ENCODE measurements at places on chromosomes 11 and 22.

DNA sequence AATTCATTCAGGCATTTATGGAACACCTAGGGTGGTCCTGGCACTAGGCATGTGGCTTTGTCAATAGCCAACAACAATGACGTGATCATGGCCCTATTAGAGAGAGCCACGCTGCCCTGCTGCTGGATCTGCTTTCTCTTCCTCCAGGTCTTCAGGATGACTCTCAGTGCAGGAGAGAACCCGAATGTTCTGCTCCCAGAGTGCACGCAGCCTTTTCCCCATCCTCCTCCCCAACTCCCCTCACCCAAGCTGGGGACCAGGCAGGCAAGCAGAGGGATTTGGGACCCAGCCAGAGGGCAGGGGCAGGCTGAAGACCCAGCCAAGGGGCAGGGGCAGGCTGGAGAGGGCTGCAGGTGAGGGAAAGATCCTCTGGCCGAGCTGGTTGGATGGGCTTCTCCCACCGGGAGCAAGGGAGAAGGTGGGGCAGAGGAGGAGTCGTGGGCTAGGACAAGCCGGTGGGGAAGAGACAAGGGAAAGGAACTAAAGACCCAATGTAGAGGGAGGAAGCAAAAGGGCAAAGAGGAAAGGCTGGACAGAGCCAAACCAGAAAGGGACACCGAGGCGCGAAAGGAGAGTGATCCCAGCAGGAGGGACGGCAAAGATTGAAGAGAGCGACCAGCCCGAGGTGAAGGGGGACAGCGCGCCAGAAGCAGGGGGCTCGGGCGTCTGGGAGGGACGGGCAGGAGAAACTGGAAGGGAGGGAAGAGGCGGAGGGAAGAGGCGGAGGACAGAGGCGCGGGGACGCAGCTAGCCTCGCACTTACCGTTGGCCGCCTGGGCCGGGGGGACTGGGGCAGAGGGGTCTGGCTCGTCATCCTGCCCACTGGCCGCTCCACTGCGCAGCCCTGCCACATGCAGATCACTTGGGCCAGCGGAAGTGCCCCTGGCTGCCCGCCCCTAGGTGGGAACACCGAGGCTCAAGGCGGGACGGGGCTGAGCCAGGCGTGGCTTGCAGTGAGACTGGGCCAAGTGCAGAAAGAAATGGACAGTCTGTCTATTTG, at the start of gene KCTD14:
Gene KCTD14 (minus strand): TSS at position 880 of the 1,000 bp plus-strand sequence. CDS start 27 bp downstream, at position 853.
- H3K4me1 ChIP-seq: peaks cover 20% of the 10 kb centered on the region
- no peak for DNase-seq
- peak within 1 kb of the TSS; percentile 54 for H3K27ac ChIP-seq
- H3K27me3 ChIP-seq: no peaks in the 10 kb centered on the region
- H3K4me3 ChIP-seq: peak within 1 kb of the TSS; percentile 74
- no peaks in the 10 kb centered on the region for H3K36me3 ChIP-seq

GRCh38 chr22:47548953-47549740, 786.7 kb downstream of the TBC1D22A start:
- no peak overlapping the region for H3K27ac ChIP-seq
- H3K4me3 ChIP-seq: no peak overlapping the region
- H3K4me1 ChIP-seq: no peaks in the 10 kb centered on the region

DNA sequence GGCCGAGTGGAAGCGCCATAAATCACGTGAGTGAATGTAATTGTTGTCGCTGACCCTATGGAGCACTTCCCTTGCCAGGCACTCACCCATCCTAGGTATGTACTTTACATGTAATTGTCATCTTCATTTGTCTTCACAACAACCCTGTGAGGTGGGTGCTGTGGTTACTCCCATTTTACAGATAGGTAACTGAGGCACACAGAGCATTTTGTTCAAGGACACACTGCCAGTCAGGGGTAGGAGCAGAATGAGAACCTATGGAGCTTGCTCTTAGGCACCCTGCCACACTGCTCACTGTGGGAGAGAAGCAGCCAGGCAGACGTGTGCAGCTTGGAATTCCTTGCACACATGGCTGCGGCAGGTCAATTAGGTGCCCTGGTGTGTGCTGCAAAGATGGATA, 785 bp upstream of the EFCAB6 start:
- H3K4me3 ChIP-seq: peak overlapping the region; percentile 60
- H3K4me1 ChIP-seq: peaks cover 17% of the 10 kb centered on the region
- H3K27me3 ChIP-seq: peaks cover 1% of the 10 kb centered on the region
- peak overlapping the region; percentile 54 for H3K27ac ChIP-seq
- no peak for DNase-seq

GRCh38 chr11:131666617-131667016, 296.2 kb downstream of the NTM start:
- H3K27ac ChIP-seq: no peak overlapping the region
- H3K4me1 ChIP-seq: no peaks in the 10 kb centered on the region
- no peaks in the 10 kb centered on the region for H3K27me3 ChIP-seq
- H3K4me3 ChIP-seq: no peak overlapping the region

DNA sequence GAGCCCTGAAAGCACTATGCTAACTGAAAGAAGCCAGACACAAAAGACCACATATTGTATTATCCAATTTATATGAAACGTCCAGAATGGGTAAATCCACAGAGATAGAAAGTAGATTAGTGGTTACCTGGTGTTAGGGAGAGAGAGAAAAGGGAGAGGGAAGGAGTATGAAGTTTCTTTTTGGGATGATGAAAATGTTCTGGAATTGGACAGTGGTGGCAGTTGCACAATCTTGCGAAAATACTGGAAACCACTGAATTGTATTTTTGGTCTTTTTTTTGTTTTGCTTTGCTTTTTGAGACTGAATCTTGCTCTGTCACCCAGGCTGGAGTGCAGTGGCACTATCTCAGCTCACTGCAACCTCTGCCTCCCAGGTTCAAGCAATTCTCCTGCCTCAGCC, 63.5 kb downstream of the MRTFA start:
- H3K27ac ChIP-seq: no peak overlapping the region
- H3K36me3 ChIP-seq: no peaks in the 10 kb centered on the region
- no peaks in the 10 kb centered on the region for H3K4me1 ChIP-seq
- no peak overlapping the region for H3K4me3 ChIP-seq
- no peaks in the 10 kb centered on the region for H3K27me3 ChIP-seq

GRCh38 chr11:90919332-90919731, 696.5 kb upstream of the CHORDC1 start:
- H3K27ac ChIP-seq: no peak overlapping the region
- no peak overlapping the region for H3K4me3 ChIP-seq
- no peak for DNase-seq
- no peaks in the 10 kb centered on the region for H3K4me1 ChIP-seq
- no peaks in the 10 kb centered on the region for H3K36me3 ChIP-seq
- no peaks in the 10 kb centered on the region for H3K27me3 ChIP-seq

GRCh38 chr22:42000466-42000865, 1.9 kb downstream of the WBP2NL start:
- DNase-seq: no peak
- H3K4me1 ChIP-seq: no peaks in the 10 kb centered on the region
- no peak overlapping the region for H3K4me3 ChIP-seq
- no peak overlapping the region for H3K27ac ChIP-seq
- H3K36me3 ChIP-seq: no peaks in the 10 kb centered on the region
- H3K27me3 ChIP-seq: no peaks in the 10 kb centered on the region

GRCh38 chr11:15764326-15764725, 592.0 kb downstream of the SOX6 start:
- H3K27me3 ChIP-seq: peaks cover 19% of the 10 kb centered on the region
- no peaks in the 10 kb centered on the region for H3K36me3 ChIP-seq
- no peak for DNase-seq
- H3K4me3 ChIP-seq: no peak overlapping the region
- peaks cover 6% of the 10 kb centered on the region for H3K4me1 ChIP-seq

DNA sequence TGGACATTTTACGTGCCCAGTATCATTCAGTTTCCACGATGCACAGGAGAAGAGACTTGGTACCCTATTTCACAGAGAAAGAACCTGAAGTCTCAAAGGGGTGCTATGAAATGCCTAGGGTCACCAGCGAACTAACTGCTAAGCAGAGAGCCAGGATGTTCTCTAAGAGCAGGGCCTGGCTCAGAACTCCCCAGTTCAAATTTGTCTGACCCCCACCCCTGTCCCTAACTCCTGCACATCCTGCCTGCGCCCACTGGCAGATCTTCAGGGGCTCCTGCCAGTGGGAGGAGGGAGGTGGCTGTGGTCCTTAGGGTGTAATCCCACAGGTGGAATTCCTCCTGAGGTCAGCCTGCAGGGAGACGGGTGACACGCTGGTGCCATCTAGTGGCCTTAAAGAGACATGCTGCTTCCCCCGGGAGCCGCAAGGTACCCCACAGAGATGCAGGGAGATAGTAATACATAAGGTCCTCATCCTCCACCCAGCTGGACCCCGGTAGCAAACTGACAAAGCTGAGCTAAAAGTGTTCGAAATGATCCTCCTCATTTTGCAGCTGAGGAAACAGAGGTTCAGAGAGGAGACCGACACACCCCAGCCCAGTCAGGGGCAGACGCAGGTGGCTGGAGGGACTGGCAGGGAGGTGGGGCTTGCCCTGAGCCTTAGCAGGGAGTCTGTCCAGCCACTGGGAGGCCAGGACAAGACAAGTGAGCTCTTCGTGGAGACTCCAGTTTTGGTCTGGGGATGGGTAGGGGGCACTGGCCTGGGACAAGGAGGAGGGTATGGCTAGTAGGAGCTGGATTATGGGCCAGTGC, 34.1 kb downstream of the MB start:
- peaks cover 23% of the 10 kb centered on the region for H3K4me1 ChIP-seq
- H3K27me3 ChIP-seq: no peaks in the 10 kb centered on the region
- H3K27ac ChIP-seq: no peak overlapping the region
- H3K4me3 ChIP-seq: no peak overlapping the region
- no peaks in the 10 kb centered on the region for H3K36me3 ChIP-seq
- DNase-seq: peak; percentile 65

DNA sequence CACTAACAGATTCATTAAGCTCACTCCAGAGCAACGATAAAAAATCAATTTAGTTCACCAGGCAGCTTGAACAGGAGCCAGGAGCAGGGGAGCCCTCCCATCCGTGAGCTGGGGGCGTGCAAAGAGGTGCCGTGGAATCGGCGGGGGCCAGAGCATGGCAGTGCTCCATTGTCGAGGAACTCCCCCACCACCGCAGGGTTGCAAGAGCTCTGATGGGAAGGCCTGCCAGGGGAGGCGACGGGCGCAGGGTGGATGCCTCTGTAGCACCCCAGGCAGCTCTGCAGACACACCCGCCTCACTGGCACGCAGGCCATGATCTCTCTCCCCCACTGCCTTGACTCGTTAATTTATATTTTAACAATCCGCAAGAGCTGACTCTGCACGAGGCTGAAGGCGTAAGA, 433.2 kb downstream of the MIAT start:
- H3K4me3 ChIP-seq: no peak overlapping the region
- no peaks in the 10 kb centered on the region for H3K4me1 ChIP-seq
- H3K27ac ChIP-seq: no peak overlapping the region
- no peak for DNase-seq
- peaks cover 43% of the 10 kb centered on the region for H3K27me3 ChIP-seq

GRCh38 chr11:78930810-78931523, 356.3 kb upstream of the NARS2 start:
- no peak overlapping the region for H3K4me3 ChIP-seq
- DNase-seq: no peak
- H3K4me1 ChIP-seq: no peaks in the 10 kb centered on the region
- H3K36me3 ChIP-seq: no peaks in the 10 kb centered on the region
- H3K27me3 ChIP-seq: peaks cover 43% of the 10 kb centered on the region
- no peak overlapping the region for H3K27ac ChIP-seq

- no peak overlapping the region for H3K4me3 ChIP-seq
- no peak overlapping the region for H3K27ac ChIP-seq
- H3K4me1 ChIP-seq: peaks cover 26% of the 10 kb centered on the region
- H3K27me3 ChIP-seq: no peaks in the 10 kb centered on the region
- H3K36me3 ChIP-seq: no peaks in the 10 kb centered on the region
- DNase-seq: no peak
Observed at GRCh38 chr22:30282616-30283046, 6.7 kb downstream of the CASTOR1 start.

- H3K4me1 ChIP-seq: no peaks in the 10 kb centered on the region
- no peaks in the 10 kb centered on the region for H3K27me3 ChIP-seq
- H3K27ac ChIP-seq: no peak overlapping the region
- no peak for DNase-seq
- H3K36me3 ChIP-seq: no peaks in the 10 kb centered on the region
Observed at GRCh38 chr11:113715273-113715672, 9.2 kb upstream of the TMPRSS5 start.

DNA sequence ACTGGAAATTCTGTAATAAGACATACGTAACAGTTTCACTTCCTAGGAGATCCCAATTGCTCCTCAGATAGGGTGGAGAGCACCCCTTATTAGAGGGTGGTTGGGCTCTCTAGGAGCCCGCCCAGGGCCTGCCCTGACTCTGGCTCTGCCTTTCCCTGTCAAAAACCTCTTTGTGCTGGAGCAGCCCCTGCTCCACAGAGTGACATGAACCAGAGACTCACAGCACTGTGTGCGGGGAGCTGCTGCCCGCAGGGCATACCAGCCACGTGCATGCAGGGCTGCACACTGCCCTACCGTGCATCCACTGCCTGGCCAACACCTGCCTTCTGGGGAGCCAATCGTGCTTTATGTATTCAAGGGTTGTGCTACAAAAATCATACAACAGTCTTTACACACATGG, 24.3 kb downstream of the KCNQ1OT1 start:
- DNase-seq: no peak
- no peaks in the 10 kb centered on the region for H3K27me3 ChIP-seq
- H3K36me3 ChIP-seq: no peaks in the 10 kb centered on the region
- no peaks in the 10 kb centered on the region for H3K4me1 ChIP-seq

GRCh38 chr11:36631774-36632173, 33.7 kb upstream of the RAG2 start:
- H3K4me1 ChIP-seq: no peaks in the 10 kb centered on the region
- H3K4me3 ChIP-seq: no peak overlapping the region
- no peak for DNase-seq
- H3K27me3 ChIP-seq: no peaks in the 10 kb centered on the region
- H3K27ac ChIP-seq: no peak overlapping the region

DNA sequence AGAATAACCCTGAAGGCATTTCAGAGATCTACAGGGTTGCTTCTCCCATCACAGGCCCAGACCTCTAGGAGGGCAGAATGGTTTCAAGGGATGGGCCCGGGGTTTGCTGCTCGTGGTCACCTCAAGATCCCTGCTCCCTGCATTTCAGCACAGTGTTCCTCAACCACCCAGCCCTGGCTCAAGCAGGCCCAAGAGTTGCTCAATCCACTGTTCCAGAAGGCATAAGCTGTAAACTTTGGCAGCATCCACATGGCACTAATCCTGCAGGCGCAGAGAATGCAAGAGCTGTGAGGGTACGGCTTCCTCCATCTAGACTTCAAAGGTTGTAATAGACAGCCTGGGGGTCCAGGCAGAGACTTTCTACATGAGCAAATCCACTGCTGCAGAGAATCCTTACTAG, 225.0 kb upstream of the UBASH3B start:
- no peaks in the 10 kb centered on the region for H3K27me3 ChIP-seq
- DNase-seq: no peak
- no peak overlapping the region for H3K27ac ChIP-seq
- no peaks in the 10 kb centered on the region for H3K4me1 ChIP-seq

- H3K4me1 ChIP-seq: no peaks in the 10 kb centered on the region
- no peak overlapping the region for H3K4me3 ChIP-seq
- DNase-seq: no peak
- no peaks in the 10 kb centered on the region for H3K36me3 ChIP-seq
- H3K27me3 ChIP-seq: no peaks in the 10 kb centered on the region
- no peak overlapping the region for H3K27ac ChIP-seq
Observed at GRCh38 chr11:94629741-94630140, 62.6 kb downstream of the PIWIL4 start.
